ENCODE measurements at places on chromosomes 16 and 17.
A peak's percentile ranks its signal among the peaks of the same experiment; 100 is the strongest.

- DNase-seq = no peak
Observed at GRCh38 chr16:14310519-14310991, 239.4 kb downstream of the MRTFB start.

DNA sequence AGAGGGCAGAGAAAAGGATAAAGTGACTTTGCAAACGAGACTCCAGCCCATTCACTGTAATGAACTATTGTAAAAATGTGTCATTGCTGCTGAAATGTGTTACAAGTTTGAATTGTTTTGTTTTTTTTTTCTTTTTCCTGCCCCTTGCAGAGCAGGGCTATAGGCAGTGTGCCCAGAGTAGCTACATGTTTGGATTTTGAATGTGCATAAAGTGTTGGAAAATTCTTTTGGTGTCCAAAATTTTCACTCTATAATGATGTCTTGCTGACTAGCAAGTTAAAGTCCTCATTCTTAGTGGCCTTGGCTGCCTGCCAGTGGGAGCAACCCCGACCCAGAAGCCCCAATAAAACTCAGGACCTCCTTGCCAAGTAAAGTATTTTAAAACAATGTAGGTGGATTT, 66.5 kb downstream of the IGF2BP1 start:
- DNase-seq = no peak

GRCh38 chr17:74839990-74840852, 19.5 kb downstream of the GRIN2C start:
- DNase-seq = no peak

GRCh38 chr17:37358098-37358829, 17.5 kb upstream of the C17orf78 start:
- DNase-seq = no peak

DNA sequence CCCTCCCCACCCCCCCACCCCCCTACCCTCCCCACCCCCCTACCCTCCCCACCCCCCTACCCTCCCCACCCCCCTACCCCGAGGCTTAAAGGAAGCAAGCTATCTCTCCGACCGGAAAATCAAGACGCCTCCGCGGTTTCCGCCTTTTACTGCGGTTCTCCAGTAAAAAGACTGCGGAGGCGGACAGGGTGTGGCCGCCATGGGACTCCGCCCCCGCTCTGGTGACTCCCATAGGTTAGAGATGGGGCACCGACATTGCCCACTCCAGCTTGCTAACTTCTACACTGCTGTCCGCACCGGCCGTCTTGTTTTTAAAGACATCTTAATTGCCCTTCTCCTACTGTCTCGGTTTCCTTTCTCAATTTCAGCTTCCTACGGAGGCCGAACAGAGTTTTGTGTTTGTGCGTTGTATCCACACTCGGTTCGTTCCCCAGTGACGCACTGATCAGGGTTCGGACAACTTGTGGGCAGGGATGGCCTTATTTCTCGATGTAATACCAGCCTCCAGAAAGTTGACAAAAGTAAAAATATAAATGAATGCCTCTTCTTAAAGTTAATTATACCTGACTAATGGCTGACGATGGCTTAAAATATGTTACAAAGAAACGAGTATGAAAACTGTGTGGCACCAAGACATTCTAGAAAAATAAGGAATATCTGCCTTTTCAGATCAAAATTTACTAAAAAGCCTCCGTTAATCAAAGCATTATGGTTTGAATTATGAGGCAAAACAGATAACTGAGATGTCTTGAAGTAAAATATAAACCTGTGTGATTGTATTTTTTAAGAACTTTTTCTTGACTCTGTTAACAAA, 1.1 kb upstream of the ZNF200 start:
- peak; percentile 85 for DNase-seq

- DNase-seq = no peak
Observed at GRCh38 chr17:62867303-62867702, 59.2 kb upstream of the MARCHF10 start.

DNA sequence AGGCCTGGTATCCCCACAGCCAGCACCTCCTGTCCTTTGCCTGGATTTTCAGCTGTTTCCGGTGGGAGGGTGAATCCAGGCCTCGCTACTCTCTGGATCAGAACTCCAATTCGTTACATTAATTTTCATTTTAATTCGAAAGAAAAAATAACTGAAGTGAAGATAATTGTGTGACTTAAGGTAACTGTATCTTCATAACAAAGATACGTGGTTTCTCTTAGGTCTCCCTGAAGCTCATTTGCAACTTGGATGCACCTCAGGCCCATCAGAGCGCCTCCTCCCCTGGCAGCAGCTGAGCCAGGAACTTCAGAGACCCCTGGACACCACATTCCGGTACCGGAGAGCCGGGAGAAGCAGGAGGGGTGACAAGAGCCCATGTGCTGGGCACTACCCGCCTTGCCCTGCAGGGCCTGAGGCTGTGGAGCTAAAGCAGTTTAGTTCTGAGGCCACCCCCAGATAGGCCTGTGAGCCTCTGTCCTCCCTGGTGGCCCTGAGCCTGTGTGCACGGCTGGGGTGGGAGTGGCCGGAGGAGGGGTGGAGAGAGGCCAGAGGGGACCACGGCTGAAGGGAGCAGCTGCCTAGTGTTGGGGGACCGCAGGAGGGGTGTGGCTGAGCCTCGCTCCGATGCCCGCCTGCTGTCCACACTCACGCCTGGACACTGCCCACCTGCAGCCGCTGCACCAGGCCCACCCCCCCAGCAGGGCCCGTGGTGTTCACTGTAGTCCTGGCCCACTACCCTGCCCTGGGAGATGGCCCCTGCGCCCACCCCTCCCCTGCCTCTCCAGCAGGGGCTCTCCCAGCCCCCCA, 11.4 kb upstream of the DUS1L start:
- no peak for DNase-seq

- DNase-seq = peak; percentile 61
Observed at GRCh38 chr17:45584092-45585036, 93.8 kb upstream of the PLEKHM1 start.

GRCh38 chr17:39197380-39198185, at the start of gene CACNB1:
CACNB1 (minus strand) TSS chr17:39197669; CDS start chr17:39197495, 174 bp downstream.
- no peak for DNase-seq

DNA sequence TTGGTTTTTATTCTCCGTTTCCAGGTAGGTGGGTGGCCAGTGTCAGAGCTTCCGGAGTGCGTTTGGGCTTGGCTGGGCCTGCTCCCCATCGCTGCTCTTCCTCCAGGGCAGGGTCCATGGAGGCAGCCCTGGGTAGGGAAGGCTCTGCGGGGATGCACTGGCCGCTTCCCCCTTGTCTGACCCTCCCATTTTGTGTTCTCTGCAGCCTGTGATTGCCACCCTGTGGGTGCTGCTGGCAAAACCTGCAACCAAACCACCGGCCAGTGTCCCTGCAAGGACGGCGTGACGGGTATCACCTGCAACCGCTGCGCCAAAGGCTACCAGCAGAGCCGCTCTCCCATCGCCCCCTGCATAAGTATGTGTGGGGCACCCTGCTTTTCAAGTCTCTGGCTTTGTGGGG, 158.3 kb downstream of the NTN1 start:
- DNase-seq = no peak

DNA sequence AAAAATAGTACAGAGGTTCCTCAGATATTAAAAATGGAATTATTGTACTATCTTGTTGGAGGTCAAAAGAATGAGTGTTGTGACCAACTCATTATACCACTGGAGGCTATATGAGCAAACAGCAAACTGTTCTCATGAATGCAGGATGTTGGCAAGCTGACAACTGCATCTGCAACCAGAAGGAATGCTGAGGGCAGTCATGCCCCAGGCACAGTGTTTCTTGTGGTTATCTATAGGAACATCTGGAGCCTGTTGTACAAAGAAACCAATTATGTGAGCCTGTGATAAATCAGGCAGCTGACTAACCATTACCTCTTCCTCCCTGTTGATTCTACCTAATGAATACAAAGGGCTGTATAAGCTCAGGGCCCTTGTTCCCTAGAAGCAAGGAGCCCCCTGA, 2057.1 kb downstream of the TP53TG3F start:
- DNase-seq = no peak

DNA sequence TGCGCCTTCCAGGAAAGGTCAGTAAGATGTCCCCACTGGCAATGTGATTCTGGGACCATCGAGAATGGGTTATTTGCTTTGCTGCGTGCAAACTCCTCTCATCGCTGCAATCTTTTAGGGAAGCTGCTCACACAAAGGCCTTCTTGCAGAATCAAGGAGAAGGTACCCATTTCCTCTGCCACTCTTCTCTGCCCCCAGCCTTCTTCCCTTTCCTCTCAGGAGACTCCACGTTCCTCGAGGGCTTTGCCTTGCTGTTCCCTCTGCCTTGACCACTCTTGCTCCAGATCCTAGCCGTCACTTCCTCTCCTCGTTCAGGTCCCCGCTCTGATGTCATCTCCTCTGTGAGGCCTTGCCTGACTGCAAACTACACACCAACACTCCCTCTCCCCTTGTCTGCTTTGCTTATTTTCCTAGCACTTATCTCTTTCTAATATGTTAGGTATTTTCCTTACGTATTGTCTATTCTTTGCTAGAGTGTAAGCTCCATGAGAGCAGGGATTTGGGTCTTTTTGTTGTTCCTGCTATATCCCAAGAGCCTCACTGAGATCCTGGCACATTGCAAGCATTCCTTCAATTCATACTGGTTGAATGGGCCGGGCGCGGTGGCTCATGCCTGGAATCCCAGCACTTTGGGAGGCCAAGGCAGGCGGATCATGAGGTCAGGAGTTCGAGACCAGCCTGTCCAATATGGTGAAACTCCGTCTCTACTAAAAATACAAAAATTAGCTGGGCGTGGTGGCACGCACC, 5.3 kb upstream of the CRK start:
- DNase-seq = peak; percentile 53

GRCh38 chr16:25063865-25064264, 47.7 kb upstream of the LCMT1 start:
- no peak for DNase-seq

GRCh38 chr16:69138608-69139007, 6.2 kb downstream of the UTP4 start:
- no peak for DNase-seq
